Astrocyte of the cerebellum (primary cell): ENCODE measurements at places on chromosomes 5 and 9.

DNA sequence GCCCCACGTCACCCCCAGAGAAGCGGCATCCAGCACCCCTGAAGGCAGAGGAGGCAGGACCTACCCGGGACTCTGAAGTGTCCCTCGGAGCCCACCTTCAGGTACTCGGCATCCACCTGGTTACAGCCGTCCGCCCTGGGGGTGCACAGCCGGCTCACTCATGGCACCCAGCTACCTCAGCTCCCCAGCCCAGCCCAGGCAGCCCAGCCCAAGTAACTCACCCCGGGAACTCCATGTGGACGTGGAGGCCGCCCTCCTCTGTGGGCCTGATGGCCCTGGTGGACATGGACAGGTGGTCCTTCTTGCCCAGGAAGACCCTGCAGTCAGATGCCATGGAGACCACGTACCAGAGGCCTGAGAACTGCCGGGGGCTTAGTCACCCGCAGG lies 676 bp downstream of the LCN15 start:
- DNase-seq, result no peak

DNA sequence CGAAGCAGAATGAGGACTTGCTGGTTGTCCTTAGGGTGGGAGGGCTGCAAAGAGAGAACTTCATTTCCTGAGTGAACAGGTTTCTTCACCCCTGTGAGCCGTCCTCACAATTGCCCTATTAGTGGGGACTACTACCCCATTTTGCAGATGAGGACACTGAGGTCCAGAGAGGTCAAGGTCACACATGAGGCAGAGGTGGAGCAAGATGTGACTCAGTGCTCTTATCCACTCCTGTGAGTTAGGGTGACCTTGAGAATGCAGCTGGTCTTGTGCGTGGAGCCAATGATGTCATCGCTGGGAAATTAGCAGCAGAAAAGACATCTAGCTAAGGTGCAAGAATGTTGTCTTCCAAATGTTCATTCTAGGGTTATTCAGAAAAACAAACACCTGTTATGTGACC lies 26.9 kb downstream of the GPRIN1 start:
- DNase-seq, result no peak

- peak; percentile 16 for DNase-seq
Measured at GRCh38 chr5:166370928-166371690, 1920.3 kb upstream of the WWC1 start.

DNA sequence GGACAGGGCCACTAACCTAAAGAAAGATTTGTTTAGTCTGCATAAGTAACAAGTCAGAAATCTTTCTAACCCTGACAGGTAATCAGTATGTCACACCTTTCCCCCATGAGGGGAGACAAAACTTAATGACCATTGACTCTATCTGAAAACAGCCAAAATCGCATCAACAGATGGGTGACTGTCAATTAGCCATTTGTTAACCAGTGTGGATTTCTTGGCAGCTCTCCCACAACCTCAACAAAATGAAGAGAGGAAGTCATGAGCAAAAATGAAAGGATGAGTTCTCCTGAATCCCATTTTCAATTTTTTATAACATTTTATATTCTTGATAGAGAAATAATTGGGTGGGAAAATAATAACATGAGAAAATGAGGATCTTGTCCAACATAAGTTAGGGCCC lies 84.6 kb upstream of the SNX2 start:
- no peak for DNase-seq

DNA sequence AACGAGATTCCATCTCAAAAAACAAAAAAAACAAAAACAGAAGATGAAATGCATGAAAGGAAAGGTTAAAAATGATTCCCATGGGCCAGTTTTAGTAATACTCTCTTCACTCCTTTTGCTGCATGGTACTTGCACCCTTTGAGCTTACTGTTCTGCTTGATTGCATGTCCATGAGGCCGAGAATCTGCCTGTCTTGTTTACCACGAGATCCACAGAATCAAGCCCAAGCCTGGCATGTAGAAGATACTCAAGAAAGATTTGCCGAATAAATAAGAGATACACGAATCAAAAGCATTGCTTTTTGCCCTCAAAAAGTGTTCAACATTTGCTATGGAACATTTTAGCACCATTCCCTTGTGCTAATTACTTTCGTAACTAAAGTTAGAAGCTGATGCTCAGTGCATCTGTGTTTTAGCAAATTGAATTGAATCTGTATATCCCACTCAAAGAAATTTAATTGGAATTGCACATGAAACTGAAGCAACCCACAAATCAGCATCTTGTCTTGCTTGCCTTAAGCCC lies 1.1 kb downstream of the FAXDC2 start:
- DNase-seq, result no peak

DNA sequence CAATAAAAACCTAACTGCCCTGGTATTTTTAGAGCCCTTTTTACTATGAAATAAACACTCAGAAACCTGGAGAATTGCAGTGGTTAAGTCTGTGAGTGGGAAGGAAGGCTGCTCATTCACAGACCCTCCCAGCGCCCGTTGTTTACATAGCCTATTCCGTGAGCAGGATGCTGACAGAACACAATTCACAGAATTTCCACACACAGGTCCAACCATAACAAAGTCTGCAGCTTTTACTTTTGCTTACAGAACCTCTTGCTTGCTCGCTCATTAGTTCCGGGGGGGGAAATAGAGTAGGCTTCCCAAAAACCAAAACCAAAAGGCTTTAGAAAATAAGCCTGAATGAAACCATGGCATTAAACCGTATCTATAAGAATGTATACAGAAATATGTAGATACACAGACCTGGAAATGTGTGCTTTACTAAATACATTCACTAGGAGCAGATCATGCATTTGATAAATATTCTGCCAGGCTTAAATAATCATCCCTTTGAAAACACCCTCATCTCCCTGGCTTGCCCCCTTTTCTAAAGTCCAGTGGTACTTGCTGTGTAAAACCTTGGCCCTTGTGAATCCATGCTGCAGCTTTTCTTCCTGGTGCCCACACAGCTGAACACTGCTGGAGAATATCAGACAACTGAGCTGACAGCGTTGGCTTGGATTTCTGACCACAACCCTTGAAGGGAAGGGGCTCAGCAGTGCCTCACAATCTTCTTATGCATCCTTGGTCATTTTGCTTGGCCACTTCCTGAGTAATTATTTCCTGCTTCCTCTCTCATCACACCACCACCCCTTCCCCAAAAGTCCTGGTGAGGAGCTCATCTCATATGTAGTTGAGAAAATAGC lies 128.0 kb downstream of the FANCC start:
- peak; percentile 88 for DNase-seq

DNA sequence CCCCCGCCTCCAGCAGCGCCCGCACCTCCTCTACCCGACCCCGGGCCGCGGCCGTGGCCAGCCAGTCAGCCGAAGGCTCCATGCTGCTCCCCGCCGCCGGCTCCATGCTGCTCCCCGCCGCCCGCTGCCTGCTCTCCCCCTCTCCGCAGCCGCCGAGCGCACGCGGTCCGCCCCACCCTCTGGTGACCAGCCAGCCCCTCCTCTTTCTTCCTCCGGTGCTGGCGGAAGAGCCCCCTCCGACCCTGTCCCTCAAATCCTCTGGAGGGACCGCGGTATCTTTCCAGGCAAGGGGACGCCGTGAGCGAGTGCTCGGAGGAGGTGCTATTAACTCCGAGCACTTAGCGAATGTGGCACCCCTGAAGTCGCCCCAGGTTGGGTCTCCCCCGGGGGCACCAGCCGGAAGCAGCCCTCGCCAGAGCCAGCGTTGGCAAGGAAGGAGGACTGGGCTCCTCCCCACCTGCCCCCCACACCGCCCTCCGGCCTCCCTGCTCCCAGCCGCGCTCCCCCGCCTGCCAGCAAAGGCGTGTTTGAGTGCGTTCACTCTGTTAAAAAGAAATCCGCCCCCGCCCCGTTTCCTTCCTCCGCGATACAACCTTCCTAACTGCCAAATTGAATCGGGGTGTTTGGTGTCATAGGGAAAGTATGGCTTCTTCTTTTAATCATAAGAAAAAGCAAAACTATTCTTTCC lies 19.3 kb downstream of the CDKN2A start:
- no peak for DNase-seq
